Mesendoderm (in vitro differentiated cells): ENCODE measurements at places on chromosomes 2 and 18.

- peaks cover 2% of the 10 kb centered on the region for H3K4me1 ChIP-seq
- no peaks in the 10 kb centered on the region for H3K27me3 ChIP-seq
- H3K36me3 ChIP-seq: no peaks in the 10 kb centered on the region
- H3K27ac ChIP-seq: no peak overlapping the region
- no peak for DNase-seq
These were observed 3.2 kb downstream of the NOSTRIN start for GRCh38 chr2:168805615-168806014.

DNA sequence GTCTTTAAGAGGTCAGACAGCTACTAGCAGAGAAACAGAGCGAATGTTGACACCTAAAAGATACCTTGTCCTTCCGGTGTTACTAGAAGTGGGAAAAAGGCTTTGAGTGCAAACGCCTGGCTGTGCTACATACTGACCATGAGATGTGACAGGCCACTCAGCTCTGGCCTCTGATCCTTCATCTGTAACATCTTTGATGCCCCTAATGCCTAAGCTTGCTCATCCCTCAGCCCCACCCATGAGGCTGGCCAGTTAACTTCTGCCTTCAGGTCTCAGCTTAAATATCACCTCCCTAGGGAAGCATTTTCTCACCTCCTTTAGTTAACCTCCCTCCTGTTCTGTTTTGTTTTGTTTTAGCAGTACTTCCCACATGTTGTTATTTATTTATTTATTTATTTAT, 15.9 kb downstream of the EPAS1 start:
- H3K4me1 ChIP-seq: no peaks in the 10 kb centered on the region
- no peak overlapping the region for H3K4me3 ChIP-seq
- no peaks in the 10 kb centered on the region for H3K36me3 ChIP-seq
- no peak overlapping the region for H3K27ac ChIP-seq
- H3K27me3 ChIP-seq: no peaks in the 10 kb centered on the region
- no peak for DNase-seq

DNA sequence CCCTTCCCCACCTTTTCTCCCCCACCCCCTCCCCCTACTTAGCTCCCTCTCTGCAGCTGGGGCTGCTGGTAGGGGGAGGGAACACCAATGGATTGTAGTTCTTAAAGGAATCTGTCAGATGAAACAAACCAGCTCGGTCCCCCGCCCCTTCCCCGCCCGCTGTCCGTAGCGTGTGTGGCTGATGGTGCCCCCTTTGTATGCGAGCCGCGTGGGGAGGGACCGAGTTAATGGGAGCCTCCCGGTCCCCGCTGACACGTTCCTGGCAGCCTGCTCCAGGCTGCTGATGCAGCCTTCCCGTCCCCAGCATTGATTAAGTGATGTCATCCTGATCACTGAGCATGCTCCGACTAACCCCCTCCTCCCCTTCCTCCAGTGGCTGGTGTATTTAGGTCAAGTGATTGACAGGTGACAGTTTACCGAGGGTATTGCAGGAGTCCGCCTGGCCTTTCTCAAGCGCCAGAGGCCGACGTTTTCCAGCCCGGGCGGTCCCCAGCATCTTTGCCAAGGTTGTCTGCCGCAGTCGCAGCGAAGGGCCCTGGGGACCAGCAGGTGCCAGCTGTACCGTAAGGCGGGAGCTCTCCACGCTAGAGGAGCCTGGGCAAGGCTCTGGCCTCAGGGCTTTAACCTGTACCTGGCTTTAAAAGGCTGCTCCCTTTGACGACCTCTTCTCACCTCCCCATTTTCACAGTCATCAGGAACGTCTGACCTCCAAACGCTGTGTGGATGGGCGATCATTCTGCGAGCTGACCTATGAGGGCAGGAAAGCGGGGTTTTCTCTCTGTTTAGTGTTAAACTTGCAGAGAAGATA, 1.8 kb downstream of the KIF5C start:
- H3K4me1 ChIP-seq: no peaks in the 10 kb centered on the region
- peak; percentile 98 for DNase-seq
- H3K36me3 ChIP-seq: no peaks in the 10 kb centered on the region

- DNase-seq: no peak
- H3K4me1 ChIP-seq: no peaks in the 10 kb centered on the region
- no peak overlapping the region for H3K27ac ChIP-seq
- no peak overlapping the region for H3K4me3 ChIP-seq
- H3K27me3 ChIP-seq: no peaks in the 10 kb centered on the region
These were observed 51.4 kb downstream of the IL1RL2 start for GRCh38 chr2:102238039-102238756.

DNA sequence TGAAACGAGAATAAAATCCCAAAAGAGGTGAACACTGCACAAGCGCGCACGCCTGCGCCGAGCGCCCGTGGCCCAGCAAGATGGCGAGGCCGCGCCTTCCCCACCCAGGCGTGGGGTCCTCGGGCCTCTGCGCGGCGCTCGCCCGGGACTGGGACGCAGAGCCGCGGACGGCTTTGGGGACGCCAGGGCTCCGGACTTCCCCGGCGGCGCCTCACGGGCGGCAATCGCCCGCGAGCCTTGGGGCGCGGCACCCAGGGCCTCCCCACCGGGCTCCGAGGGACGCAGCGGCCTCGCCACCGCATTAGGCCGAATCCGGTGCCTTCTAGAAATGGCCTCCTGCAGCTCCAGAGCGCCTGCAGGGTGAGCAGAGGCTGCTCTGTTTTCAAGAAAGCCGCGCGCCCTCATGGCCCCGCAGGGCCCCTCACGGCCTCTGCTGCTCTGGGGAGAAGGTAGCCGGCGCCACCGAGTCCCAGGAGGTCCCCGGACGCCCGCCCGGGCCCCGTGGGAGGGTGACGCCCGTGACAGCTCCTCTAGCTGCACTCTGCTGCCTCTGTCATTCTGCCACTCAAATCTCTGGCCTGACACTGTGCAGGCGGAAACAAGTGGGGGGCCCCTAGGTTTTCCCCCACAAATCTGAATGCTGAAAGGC, 35.9 kb upstream of the POMC start:
- no peaks in the 10 kb centered on the region for H3K36me3 ChIP-seq
- no peaks in the 10 kb centered on the region for H3K4me1 ChIP-seq
- no peak overlapping the region for H3K27ac ChIP-seq
- no peaks in the 10 kb centered on the region for H3K27me3 ChIP-seq
- no peak overlapping the region for H3K4me3 ChIP-seq

DNA sequence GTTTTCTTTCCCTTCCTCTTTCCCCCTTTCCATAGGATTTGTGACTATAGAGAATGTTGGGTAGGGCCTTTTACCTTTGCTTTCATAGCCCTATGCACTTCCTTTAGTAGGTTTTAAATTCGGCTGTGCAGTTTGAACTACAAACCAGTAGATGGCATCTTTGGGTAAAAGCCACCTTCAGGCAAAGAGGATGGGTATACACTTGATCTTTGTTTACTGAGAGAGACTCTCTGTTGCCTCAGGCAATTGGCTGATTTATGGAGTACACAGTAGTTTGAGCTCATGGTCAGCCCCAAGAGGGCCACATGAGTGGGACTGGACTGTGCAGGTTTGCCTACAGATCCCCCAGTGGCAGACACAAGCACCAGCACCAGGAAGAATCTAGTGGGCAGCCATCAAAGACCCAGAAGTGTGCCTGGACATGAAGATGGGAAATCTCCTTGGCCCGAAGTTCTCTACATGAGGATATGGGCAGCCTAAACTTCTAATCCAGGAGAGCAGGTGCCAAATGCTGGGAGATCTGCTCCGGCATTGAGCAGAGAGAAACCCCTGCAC, 1304.3 kb upstream of the DDX18 start:
- no peaks in the 10 kb centered on the region for H3K4me1 ChIP-seq
- no peak overlapping the region for H3K27ac ChIP-seq
- H3K27me3 ChIP-seq: no peaks in the 10 kb centered on the region
- no peaks in the 10 kb centered on the region for H3K36me3 ChIP-seq
- H3K4me3 ChIP-seq: no peak overlapping the region
- DNase-seq: peak; percentile 78

- no peaks in the 10 kb centered on the region for H3K4me1 ChIP-seq
- no peak for DNase-seq
- H3K4me3 ChIP-seq: no peak overlapping the region
- H3K36me3 ChIP-seq: no peaks in the 10 kb centered on the region
- no peak overlapping the region for H3K27ac ChIP-seq
These were observed 10.8 kb downstream of the NCKAP1 start for GRCh38 chr2:183027443-183027842.
